ENCODE measurements at places on chromosomes 5 and 9.

DNA sequence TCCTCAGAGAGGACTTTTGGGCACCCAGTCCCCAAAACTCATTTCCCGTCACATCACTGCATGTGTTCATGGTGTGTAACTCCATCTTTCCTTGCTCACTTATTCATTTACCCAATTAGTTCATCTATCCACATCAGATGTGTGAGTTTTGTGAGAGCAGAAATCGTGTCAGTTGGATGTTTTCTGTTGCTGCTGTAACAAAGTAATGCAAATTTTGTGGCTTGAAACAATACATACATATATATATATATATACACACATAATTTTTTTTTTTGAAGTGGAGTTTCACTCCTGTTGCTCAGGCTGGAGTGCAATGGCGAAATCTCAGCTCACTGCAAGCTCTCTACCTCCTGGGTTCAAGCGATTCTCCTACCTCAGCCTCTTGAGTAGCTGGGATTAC lies 70.5 kb upstream of the BOD1 start:
- DNase-seq = no peak

DNA sequence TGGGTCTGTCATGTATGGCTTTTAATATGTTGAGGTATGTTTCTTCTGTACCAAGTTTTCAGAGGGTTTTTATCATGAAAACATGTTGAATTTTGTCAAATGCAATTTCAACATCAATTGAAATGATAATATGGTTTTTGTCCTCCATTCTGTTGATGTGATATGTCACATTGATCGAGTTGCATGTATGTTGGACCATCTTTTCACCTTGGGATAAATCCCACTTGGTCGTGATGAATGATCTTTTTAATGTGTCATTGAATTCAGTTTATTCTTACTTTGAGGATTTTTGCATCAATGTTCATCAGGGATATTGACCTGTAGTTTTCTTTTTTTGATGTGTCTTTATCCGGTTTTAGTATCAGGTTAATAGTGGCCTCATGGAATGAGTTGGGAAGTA lies 288.5 kb downstream of the PJA2 start:
- DNase-seq = no peak

- DNase-seq = no peak
Observed at GRCh38 chr5:32595118-32595517, 9.8 kb downstream of the SUB1 start.

DNA sequence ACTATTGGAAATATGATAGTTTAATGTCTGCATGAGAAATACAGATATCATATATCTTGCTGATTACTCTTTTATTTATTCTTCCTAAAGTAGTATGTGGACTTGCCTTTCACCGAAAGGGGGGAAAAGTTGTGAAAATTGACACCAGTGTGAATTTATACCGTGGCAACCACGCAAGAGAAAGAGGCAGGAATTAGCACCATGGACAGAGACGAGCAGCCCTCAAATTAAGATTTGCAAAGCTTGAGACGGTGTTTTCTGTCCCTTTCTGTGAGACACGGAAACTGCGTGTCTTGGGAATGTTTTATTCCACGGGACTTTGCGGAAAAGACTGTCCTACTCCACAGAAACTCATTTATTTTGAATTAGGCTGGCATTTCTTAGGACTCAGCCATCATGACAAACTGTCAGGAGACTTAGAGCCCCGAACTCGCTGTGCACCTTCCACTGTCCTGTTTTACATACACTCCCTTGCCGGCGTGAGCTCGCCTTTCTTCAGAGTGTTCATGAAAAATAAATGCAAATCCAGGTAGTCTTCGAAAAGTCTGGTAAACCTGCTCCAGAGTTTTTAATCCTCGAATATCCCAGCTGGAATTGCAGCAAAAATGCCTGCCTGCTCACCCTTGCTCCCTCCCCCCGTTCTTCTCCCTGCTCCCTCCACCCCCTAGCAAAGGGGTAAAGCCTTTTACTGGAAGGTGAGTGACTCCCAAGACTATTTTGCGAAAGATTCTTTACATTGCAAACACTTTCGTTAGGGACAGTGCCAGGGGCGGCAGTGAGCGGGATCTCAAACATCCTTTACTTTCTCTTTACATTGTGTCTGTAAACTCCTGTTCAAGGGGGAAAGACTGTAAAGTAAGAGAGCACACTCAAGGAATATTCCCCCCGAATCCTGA lies 3.8 kb upstream of the ELAVL2 start:
- no peak for DNase-seq

GRCh38 chr9:123828449-123828848 lies 101.5 kb downstream of the DENND1A start:
- DNase-seq = no peak

DNA sequence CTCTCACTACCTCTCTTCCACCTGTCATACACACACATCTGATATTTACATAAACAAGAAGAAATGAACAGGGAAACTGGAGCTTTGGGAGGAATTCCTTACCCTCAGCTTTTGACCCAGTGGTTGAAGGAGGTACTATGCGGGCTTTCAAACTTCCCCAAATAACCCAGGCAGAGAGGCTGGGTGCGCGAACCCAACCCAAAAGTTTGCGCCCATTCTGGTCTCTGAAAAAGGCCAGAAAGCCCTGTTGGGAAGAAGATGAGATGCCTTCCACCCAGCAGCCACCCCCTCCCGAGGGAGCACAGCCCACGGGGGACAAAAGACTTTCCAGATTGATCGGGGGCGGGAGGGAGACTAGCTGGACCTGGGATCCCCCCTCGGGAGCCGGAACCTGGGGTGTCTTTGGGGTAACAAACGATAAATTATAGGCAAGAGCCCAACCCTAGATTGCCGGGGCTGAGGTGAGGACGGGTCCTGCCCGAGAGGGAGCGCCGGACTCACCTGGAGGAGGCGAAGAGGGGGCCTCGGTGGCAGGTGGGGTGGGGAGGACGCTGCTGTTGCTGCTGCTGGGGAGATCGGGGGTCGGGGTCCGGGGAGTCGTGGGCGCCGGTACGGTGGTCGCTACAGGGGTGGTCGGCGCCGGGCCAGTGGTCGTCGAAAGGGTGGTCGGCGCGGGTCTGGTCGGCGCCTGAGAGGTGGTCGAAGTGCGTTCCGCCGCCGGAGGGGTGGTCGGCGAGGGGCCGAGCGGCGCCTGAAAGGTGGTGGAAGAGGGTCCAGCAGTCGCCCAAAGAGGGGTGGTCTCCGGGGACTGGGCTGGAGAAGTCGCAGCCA lies 798 bp downstream of the MEGF9 start:
- DNase-seq = no peak

- DNase-seq = no peak
Observed at GRCh38 chr9:121675381-121675780, 23.9 kb downstream of the DAB2IP start.
